ENCODE measurements at places on chromosomes 12 and 14.

- no peak for DNase-seq
Measured at GRCh38 chr14:53325176-53325806, 172.2 kb upstream of the DDHD1 start.

- DNase-seq = no peak
Measured at GRCh38 chr14:61479746-61480502, 158.5 kb downstream of the PRKCH start.

GRCh38 chr14:62943202-62943601 lies 102.1 kb downstream of the KCNH5 start:
- DNase-seq = no peak

- DNase-seq = no peak
Measured at GRCh38 chr12:109589691-109590245, 16.2 kb downstream of the MVK start.

- no peak for DNase-seq
Measured at GRCh38 chr14:89748004-89748403, 206.5 kb downstream of the EFCAB11 start.

DNA sequence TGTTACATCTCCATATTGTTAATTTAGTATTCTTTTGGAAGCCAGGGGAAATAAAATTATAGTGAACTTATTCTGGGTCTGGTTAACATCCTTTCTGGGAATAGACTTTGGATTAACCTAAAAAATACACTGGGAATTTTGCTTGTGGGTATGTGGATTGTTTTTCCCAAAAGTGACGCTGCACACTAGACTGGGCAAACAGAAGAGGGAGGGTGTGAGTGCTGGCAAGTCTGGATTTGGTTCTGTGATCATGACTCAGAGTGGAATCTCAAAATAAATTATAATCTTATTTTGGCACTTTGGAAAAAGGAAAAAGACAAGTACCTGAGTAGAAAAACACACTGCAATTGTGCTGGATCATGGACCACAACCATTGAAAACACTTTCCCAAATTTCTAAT lies 15.2 kb upstream of the LUM start:
- no peak for DNase-seq

DNA sequence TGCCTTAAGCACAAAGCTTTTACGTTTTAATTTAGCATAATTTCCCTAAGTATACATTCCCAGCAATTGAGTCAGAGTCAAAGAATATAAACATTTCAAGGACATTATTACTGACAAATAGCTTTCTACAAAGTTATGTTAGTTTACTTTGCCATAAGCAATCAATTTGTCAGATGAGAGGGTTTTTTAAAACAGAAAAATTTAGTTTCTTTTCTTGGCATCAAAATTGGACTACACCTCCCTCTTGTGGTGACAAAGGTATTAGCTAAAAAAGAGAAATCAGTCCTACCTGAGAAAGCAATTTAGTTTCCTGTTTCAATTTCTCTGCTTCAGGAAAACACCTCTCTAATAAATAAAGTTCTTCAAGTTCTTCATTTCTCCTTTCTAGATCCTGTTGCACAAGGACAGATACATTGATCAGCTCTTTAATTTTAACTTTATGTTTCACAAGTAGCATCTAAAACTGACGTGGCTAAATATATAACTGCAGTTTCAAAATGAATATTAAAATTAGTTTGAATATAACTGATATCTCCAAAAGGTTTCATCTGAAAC lies 39.9 kb downstream of the DNAI7 start:
- DNase-seq = peak; percentile 8

DNA sequence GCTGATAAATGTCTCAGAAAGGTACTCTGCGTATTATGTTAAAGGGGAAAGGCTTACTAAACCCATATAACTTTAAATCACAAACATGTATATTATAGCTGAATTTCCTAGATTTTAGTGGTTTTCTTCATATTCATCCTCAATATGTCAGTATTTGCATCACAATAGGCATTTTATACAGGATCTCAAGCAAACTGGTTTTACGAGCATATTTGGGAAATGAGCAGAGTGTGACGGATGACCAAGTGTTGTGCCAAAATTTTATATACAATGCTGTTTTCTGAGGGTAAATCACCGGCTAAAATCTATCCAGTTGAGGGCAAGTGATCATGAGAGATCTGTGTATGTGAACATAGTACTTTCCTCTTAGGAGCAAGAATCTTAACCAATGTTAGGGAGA lies 8.4 kb downstream of the CPM start:
- no peak for DNase-seq

- DNase-seq = no peak
Measured at GRCh38 chr12:79420146-79420618, 270.6 kb downstream of the PAWR start.

GRCh38 chr12:40620564-40621019 lies 71.6 kb upstream of the CNTN1 start:
- DNase-seq = no peak

- no peak for DNase-seq
Measured at GRCh38 chr14:99224116-99224910, 47.7 kb downstream of the BCL11B start.

DNA sequence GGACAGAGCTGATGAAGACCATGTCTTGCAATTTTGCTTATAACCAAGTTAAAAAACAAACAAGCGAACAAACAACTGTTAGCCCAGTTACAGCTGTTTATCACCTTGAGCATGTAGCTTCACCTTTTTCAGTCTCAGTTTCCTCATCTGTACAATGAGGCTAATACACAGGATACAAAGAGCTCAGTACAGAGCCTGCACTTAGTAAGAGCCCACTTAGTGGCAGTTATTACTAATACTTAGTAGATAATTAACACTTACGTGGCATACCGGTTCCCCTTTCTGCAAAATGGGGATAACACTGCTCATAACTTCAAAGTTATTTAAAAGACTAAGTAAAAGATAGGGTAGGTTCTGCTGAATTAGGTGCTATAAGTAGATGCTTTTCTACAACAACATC lies 228.0 kb downstream of the MON2 start:
- no peak for DNase-seq

DNA sequence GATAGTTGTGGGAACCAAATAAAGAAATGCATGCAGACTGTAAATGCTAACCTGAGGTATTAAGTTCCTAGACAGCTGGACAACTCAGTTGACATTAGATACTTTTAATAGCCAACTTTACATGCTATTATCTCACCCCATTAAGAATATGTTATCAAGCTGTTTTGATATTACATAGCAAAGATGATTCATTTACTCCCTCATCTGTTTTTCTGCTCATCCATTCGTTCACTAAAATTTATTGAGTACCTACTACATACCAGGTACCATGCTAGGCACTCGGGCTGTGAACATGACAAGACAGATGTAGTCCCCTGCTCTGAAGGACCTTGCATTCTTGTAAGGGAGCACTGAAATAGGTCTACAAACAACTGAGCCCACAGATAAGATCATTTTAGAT lies 192.4 kb downstream of the DACT1 start:
- no peak for DNase-seq

DNA sequence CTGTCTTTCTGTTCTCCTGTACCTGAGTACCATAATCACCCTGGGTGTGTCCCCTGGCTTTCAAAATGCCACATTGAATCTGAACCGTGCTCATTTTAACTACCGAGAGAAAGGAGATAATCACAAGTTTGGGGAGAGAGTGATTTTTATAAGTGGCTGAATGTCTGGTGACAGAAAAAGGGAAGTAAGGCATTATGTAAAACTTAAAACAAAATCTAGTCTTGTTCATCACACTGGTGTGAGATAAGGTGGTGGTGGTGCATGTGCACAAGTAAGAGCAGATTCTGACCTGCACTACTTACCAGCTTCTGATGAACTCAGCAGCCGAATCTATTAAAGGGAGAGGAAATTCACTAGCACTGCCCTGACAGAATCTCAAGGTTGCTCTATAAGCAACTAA lies 56.3 kb downstream of the SPPL3 start:
- no peak for DNase-seq
